AG08396 (cell line): ENCODE measurements at places on chromosomes 6 and 20.

- no peak for DNase-seq
Measured at GRCh38 chr6:153537422-153537821, 406.3 kb upstream of the RGS17 start.

DNA sequence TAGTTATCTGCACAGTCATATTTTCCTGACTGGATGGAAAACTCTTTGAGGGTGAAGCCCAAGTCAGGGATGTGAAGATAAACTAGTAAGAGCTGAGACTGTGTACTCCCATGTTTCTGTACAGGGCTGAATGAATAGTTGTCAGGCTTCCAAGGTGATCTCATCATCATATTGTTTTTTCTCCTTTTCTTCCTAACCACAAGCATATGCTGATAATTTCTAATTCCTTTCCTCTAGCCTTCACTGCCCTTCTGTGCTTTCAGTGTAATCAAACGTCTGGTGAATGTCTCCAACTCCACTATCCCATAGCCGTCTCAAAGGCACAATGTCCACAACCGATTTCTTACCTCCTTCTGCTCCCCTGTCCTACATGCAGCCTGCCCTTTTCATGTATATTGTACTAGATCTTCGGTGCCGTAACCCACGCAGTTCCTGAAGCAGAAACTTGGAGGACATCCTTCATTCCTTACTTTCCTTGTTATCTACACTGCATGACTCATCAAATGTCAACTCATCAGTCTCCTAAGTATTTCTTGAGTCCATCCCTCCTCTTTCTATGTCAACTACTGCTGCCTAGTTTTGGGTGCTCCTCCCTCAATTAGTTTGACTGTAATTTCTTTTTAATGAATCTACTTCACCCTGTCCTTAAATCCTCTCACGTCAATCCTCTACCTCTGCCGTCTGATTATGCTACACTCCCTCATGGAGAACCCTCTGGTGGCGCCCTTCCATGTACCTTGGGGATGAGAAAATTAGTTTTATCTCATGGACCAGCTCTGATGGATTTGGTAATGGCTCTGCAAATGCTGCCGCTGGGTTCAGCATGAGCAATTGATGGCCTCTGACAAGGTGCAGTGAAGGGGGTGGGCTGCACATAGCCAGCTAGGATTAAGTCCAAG, 21.9 kb downstream of the NCOA7 start:
- DNase-seq, result peak; percentile 76

GRCh38 chr6:97702248-97702647, 419.2 kb upstream of the MMS22L start:
- no peak for DNase-seq

DNA sequence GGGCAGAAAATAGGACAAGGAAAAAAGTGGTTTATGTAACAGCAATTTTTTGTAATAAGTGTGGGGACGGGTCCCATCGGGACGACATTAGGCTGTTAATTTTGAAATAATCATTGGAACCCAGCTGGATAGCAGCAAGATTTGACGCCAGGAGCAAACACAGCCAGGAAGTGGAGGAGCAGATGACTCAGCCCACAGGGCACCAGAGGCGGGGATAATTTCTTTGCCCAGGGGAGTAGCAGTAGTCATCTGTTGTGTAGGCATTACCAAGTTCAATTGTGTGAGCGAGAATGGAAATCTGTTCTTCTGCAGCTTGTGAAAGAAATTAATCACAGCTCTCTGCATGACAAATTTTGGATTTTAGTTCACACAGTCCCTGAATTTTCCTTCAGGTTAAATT, 22.6 kb upstream of the RIN2 start:
- peak; percentile 69 for DNase-seq

GRCh38 chr6:4378319-4378996, 243.1 kb upstream of the ECI2 start:
- DNase-seq, result no peak

- no peak for DNase-seq
Measured at GRCh38 chr20:23332467-23332866, 18.1 kb upstream of the NXT1 start.

DNA sequence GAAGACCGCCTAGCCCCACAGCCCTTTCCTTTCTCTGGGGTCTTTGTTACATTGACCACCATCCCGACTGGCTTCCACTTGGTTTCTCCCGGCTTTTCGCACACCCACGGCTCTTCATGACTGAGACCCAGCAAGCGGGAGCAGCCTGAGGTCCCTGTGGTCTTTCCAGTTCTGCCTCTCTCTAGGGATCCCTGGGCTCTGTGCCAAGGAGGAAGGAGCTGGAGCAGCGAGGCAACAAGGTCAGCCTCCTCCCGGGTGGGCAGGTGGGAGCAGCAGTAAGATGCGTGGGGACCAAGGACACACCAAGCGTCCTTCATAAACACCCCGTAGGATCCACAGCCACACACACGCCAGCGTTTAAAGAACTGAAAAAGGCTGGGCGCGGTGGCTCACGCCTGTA, 29.6 kb upstream of the MRGBP start:
- DNase-seq, result no peak
